Stimulated activated CD4-positive, alpha-beta T cell treated with anti-CD3 and anti-CD28 coated beads, Interleukin-2, amount 100 ng/mL, for 48 hours (primary cell): ENCODE measurements at places on chromosomes 11 and 22.

- no peak for DNase-seq
These were observed 149.1 kb upstream of the SOX6 start for GRCh38 chr11:16505481-16505880.

DNA sequence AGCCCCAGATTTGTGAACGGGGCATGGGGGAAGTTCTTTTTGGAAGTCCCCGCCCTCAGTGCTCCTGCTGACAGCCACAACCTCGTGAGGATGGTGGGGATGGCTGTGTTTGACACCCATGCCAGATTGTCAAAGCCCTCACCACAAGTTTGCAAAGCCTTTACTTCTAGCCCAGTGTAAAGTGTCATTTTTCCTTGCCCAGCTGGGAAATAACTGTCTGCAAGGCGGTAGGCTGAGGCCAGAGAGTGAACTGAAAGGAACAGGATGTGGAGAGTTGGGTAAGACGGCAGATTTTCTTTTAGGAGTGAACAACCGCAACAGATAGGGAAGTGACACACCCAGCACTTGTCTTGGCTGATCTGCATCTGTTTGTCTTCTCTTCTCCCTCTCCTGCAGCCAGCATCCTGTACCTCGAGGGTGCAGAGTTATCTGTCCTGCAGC, 13.6 kb downstream of the IL17RA start:
- no peak for DNase-seq

GRCh38 chr11:62645946-62646824, at the start of gene GANAB:
GANAB (minus strand) TSS chr11:62646613; CDS start chr11:62646599, 14 bp downstream.
- peak; percentile 99 for DNase-seq

GRCh38 chr22:16829985-16830384, 4.8 kb upstream of the XKR3 start:
- DNase-seq: no peak

DNA sequence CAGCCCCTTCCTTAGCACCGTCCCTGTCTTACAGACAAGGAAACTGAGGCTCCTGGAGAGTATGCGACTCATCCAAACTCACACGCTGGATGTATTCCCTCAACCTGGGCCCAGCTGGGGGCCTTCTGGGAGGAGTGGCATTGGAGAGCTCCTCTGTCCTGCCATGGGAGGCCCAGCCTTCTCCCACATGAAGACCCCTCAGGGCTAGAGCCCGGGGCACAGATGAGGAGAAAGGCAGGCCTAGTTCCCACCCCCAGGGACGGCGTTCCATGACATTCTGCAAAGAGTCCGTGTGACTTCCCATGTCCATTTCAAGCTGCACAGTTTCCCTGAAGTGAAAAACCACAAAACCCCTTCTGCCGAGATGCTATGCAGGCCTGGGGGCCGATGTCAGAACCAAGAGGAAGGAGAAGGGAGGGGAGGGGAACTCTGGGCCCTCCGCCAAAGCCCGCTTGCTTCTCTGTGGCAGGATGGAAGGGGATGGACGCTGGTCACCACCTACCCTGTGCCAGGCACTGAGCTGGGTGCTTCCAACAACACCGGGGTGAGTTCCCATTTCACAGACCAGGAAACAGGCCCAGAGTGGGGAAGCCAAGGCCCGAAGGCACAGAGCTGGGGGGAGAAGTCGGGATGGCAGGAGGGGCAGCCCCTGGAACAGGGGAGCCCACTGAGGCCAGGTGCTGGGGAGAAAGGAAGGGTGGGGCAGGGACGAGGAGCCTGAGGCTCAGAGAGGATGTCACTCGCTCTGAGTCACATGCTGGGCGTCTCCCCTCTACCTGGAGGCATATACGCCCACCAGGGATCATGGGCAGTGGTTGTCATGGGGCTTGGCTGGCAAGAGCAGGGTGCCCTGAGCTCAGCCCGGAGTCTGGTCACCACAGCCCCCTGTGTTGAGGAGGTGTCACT, 15.7 kb downstream of the RAC2 start:
- DNase-seq: no peak

GRCh38 chr11:70826541-70827335, 425.6 kb downstream of the SHANK2 start:
- no peak for DNase-seq

GRCh38 chr11:118156531-118157185, 4.0 kb upstream of the SCN4B start:
- no peak for DNase-seq

DNA sequence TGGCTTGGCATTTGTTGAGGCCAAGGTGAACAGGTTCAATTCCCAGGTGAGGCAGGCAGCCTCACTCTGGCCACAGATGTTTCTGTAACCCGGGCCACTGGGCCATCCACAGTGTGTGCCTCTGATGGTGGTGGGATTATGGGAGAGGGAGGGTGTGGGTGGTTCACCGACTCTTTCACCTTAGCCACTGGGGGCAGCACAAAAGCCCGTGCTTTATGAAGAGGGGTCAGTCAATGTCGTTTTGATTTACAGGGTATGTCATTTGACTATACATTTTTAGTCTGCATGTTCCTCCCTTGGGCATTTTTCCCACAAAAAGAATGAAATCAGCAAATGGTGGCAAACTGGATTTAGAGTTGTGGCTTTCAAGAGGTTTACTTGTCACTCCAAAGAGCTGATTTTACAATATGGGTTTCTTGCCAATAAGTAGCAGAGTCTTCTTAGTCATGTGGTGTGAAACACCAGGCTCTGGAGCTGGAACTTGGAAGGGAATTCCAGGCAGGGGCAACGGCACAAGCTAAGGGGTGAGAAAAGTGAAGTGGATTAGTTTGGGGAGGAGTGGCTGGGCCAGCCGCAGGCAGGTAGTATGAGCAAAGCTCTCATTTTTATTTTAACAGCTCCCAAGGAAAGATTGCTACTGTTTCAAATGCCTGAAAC, 217.8 kb upstream of the ZBED5 start:
- no peak for DNase-seq

DNA sequence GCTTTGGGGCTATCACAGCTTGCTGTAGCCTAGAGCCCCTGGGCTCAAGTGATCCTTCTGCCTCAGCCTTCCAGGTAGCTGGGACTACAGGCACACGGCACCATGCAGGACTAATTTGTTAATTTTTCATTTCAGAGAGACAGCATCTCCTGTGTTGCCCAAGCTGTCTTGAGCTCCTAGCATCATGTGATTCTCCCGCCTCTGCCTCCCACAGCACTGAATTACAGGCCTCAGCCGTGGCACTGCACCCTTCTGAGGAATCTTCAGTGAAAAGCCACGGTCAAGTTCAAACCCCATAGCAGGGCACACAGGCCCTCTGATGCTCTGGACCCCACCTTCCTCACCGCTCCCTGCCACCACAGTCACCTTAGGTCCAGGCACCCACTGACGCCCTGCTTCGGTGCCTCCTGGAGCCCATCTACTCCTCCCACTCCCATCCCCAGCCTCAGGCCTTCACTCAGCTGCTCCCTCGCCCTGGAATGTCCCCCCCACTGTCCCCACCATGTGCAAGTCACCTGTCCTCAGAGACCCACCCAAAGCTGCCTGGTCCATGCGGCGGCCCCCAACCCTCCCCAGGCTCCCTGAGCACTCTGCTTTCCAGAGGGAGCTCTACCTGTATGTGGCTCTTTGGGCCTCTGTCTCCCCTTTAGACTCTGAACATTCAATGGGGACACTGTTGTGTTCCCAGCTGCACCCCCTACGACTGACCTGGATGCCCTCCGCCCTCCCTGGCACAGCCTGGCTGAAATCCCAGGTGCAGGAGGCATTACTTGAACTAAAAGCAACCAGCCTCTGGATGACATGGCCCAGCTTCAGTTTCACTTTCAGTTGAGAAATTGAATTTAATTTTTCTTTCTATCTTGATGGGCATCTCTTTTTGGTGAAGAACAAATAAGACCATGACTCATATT, 1.6 kb downstream of the APOL2 start:
- no peak for DNase-seq

DNA sequence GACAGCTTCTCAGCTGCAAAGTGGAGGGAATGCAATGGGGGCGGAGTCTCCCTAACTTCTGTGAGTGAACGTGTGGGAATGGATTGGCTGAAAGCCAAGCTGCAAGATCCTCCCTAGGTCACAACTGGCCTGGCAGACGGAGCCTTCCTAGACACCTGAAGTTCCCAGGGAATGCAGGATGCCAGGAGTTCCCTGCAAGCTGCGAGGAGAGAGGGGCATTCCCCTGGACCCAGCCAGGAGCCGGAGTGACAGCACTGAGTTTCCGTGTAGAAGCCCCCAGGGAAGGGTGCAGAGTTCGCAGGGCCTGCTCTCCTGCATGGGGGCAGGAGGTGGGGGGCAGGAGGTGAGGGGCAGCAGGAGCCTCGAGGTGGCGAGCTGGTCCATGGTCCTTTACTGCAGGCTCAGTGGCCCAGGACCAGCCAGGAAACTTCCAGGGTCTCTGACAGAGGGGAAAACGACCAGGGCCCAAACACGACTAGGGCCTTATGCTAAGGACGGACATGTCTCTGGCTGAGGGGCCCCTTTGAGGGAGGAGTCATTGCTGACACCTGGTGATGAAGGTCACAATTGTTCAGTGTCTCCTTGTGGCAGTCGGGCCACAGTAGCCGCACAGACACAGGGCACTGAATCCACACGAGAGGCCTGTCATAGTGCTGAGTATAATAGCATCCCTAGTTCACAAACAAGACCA, 141.4 kb downstream of the FBXO7 start:
- no peak for DNase-seq

- no peak for DNase-seq
These were observed 227.7 kb upstream of the ANO5 start for GRCh38 chr11:21965221-21965620.

- no peak for DNase-seq
These were observed 7.7 kb upstream of the SYVN1 start for GRCh38 chr11:65141896-65142494.

DNA sequence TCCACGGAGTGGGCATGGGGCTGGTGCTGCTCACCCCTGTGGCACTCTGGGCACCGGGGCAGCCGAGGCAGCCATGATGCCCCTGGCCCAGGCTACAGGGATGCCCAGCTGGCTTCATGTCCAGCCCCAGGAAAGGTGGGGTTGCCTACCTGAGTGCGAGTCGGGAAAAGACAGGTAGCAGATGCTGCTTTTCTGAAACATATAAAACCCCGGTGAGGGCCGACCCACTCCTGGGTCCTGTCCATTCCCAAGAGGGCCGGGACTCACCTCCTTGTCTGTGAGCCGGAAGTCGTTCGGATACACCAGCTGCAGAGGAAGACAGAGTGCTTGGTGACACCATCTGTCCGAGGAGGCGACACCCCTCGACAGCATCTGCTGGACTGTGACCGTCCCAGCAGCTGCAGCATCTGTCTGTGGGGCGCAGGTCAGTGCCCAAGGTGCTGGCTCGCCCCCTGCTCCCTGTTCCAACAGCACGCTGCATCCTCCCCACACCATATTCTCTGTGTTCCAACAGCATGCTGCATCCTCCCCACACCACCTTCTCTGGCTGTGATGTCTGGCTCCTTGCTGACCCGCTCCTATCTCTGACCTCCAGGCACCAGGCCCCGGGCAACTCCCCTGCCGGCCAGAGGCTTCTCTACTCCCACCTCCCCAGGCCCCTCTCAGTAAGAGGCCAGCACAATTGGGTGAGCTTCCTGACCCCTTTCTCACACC, 8.0 kb downstream of the DENND6B start:
- no peak for DNase-seq

- no peak for DNase-seq
These were observed 76.1 kb upstream of the RAB1B start for GRCh38 chr11:66192181-66192863.

- no peak for DNase-seq
These were observed 7.1 kb downstream of the TPCN2 start for GRCh38 chr11:69055598-69056516.

GRCh38 chr11:117188620-117189081, 10.1 kb downstream of the SIDT2 start:
- DNase-seq: no peak

GRCh38 chr11:33649944-33650343, 50.7 kb downstream of the C11orf91 start:
- DNase-seq: no peak

GRCh38 chr11:81030186-81030585, 1589.4 kb upstream of the TENM4 start:
- DNase-seq: no peak

GRCh38 chr11:121059605-121060004, 35.7 kb downstream of the TBCEL start:
- no peak for DNase-seq

DNA sequence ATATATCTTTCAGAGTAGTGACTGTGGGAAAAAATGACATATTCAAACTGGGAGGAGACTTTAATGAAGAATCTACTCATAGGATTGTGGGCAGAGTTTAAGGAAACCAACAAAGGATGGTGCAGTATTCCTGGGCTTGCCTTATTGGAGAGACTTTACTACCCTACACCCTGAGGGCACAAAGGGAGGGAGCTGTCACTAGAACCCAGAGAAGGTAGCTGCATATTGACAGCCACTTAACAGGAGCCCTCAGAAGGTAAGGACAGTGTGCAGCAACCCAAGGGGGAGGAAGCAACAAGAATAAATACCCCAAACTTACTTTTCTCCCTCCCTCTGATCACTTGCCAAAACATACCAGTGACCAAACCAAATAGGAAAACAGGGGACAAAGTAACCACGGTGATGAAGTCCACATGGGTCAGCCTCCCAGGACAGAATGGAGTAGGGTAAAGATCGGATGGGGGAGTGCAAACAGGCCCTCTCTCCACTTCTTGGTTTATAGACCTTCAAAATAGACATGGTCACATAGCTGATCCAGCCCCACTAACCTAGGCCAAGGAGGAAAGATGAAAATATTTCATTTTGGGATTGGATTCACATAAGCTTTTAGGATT, 121.8 kb upstream of the SESN3 start:
- DNase-seq: no peak
